ENCODE measurements at places on chromosomes 2 and 18.
A peak's percentile ranks its signal among the peaks of the same experiment; 100 is the strongest.

DNA sequence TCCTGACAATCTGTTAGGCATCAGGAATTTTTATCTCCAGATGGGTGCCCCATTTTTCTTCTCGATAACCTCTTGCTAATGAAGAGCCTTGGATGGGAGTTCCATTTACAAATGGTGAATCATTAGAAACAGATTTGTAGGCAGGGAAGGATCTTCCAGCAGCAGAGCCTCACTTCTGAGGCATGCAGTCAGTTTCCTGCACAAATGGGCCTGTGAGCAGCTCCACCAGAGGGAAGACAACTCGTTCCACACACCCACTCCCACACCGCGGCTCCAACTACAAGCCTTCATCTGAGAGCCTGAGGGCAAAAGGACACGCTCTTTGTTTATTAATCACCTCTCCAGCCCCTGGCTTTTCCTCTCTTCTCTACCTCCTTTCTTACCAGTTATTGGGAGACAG, 108.5 kb downstream of the CTAGE1 start:
- DNase-seq, result no peak

- DNase-seq, result no peak
Observed at GRCh38 chr18:79784965-79785770, 12.6 kb upstream of the KCNG2 start.

DNA sequence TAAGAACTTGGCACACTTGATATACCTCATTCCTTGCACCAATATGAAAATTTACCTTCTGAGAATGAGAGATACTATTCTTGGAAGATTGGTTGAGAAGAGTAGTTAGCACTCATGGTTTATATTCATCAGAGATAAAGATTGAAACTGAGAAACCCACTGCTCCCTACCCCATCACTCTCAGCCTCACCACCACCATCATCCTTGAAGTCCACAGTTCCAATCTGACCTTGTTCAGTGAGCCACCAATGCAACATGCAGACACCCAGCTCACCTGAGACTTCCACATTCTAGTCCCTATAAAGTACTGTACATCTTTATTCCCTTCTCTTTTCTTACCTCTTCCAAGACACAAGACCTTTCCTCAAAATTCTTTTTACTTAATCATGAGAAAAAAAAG, 869.0 kb downstream of the TRIB2 start:
- DNase-seq, result no peak

DNA sequence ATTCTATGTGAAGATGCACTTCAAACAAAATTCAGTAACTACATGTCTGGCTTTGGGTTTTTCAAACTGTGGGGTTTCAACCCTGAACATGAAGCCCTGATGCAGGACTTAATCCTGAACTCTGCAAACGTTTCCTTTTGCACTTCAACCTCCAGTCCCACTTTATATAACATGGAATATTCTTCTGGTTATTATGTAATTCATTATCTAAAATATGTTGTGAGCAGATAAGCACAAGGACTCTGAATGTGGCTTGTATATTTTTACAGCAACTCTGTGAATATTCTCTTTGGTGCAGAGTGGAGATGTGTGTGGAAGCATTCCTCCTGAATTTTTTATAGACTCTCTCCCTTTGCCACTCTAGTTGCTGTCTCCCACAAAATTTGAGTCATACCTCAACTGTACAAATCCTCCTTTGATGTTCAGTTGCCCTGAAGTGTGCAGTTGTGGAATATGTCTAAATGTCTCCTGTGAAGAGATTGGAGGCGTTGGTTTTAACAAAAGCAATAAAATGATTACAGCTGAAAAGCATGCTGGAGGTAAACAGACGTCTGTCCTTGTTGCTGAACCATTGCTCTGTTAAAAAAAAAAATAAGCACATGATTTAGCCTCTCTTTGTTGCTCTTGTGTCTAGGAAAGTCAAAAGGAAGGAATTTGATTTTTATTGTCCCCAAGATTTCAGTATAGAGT, 205.1 kb upstream of the NRP2 start:
- DNase-seq, result no peak

GRCh38 chr18:74257083-74257482, 34.7 kb downstream of the CYB5A start:
- DNase-seq, result no peak

DNA sequence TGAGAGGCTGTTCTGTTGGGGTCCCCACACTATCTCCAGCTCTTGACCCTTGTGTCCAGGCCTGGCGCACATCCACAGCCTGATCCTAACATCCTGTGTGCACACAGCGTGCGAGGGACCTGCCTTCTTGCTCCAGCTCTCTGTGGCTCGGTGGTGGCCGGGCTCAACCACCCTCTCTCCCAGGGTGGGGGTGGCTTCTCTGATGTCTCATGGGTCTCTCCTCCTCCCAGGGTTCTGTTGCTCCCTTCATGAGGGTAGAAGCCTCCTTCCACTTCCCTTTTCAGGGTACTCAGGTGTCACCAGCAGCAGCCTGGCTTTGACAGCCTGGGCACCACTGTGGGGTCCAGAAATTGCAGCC, 196.9 kb upstream of the RAB6C start:
- DNase-seq, result no peak

DNA sequence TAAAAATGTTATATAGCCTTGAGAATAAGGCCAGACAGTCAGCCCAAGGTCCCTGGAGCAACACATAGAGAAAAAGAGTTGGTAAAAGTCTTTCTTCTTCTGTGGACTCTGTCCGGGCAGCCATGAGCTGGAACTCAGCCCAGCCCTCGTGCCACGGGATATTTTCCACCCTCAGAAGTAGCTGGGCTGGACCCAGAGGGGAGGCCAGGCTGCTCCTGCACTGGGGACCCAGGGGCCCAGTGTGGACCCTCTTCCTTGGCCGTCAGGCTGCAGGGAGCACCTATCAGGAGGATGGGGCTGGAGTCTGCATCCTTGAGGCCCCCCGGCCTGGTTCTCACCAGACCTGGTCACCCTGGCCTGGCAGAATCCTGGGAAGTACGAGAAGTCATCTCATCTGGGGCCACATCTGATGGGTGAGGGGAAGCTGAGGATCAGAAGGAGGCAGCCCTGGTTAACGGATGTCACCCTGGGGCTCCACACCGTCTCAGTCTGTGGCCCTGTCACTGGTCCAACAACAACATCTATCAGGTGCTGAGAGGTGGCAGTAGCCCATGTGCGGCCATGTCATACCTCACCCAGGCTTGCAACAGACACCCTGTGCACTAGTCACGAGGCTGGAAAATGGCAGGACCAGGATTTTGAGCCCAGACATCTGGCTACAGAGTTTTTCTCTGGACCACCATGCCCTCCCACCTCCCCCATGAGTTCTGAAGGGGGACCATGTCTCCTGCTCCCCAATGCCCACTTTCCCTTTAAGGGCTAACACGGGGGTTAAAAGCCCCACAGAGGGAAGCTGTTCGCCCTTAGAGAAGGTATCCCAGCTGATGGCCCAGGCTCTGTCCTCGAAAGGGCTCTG, 33.0 kb downstream of the SDC1 start:
- DNase-seq, result no peak

DNA sequence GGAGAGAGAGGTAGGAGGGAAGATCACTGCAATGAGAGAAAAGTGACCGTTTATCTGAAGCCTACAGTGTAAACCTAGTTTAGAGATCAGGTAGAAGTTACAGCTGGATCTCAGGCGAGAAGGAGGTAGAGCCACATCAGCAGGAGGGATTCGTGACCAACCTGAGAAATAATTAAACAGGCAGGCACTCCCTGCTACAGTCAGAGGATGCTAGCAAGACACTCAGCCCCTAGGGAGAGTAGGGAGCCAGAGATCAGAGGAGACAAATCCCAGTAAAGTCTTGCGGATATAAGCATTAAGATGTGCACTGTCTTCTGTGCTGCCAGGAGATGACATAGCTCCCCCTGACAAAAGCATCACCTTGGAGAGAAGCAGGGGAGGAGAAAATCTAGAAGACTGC, 629.1 kb upstream of the SLC39A10 start:
- no peak for DNase-seq

DNA sequence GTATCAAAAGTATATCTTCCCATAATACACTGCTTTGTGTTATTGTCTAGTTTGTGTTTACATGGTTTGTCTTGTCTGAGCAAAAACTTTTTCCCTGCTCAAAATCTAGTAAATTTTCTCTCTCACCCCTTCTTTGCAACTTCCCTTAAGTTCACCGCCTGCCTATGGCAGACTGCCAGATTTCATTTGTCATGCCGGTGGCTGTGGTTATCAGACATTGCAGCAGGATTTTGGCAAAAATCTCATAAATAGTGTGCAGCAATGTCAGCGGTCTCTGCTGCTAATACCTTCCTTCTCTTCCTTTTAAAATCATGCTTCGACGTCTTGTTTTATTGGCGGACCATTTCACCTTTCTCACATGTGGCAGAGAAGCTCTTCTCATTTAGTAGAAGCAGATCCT, 45.6 kb upstream of the TMEM178A start:
- peak; percentile 65 for DNase-seq

DNA sequence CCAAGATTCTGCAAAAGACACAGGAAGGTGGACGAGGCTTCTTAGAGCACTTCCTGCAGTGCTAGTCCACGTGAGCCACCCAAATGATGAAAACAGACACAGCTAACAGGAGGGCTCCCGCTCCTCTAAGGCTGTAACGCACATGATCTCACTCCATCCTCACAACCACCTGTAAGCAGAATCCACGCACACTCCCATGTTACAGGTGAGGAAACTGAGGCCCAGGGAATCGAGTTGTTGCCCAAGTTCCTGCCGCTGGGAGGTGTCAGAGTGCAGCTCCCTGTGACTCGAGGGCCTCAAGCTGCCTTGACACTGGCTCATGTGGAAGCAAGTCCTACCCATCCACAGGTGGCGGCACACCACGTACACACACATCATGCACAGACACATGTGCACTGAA, 4.4 kb downstream of the DNMT3A start:
- no peak for DNase-seq

DNA sequence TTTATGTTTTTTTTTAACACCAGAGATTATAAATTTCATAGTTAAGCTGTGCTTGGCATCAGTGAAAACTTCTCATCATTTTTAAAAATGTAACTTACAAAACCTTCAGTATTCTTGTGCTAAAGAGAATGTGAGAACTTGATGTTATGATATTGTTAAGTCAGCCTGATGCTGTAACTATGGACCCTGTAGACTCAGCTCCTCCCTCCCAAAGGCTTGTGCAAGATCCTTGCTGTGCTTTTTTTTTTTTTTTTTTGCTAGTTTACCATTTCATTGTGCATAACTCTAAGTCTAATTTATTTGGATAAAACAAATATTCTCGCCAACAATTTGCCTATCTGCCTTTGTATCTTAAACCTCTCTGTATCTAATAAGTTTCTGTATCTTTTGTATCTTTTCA, 12.9 kb upstream of the TFPI start:
- DNase-seq, result no peak

DNA sequence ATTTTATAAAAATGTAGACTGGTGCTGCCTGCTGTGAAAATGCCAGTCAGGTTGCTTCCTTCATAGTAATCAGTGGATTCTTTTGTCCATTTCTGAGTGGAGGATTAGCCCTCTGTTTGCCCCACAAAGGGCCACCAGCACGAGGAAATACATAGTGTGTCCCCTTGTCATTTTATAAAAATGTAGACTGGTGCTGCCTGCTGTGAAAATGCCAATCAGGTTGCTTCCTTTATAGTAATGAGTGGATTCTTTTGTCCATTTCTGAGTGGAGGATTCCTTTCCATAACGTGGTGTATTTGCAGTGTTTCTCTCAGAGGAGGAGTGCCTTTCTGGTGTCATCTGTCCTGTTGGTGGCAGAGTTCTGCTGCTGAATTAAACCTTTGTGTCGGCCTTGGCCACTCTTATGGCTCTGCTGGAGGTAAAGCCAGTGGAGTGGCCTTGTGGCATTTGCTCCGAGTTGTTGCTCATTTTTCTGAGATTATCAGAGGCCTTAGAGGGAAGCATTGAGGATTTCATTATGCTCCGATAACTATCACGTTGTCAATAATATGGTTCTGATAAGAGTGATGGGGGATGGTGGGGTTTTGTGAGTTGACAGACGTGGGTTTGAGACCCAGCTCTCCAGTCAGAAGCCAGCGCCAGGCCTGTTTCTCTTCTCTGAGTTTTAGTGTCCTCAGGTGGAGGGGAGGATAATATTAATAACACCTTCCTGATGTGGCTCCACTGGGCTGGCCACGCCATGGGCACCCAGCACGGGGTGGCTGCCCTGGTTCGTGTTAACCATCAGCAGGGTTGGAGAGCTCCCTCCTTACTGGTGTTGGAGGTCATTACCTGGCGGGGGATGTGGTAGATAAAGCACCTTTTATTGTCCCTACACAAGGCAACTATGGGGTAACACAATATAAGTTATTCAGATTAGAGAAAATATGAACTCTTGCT, 96.6 kb downstream of the NEDD4L start:
- DNase-seq, result no peak

- no peak for DNase-seq
Observed at GRCh38 chr2:240582781-240583180, 3.8 kb upstream of the CAPN10 start.

GRCh38 chr2:139876964-139877363, 1096.8 kb upstream of the NXPH2 start:
- DNase-seq, result no peak

Data from Right ventricle myocardium superior (tissue), 1 donor.